AG09309 (cell line): ENCODE measurements at places on chromosomes 3 and 15.

GRCh38 chr3:40580494-40581091, 55.8 kb downstream of the ZNF621 start:
- DNase-seq: no peak

- peak; percentile 29 for DNase-seq
These were observed 68.8 kb downstream of the DNAJC13 start for GRCh38 chr3:132486099-132486498.

- no peak for DNase-seq
These were observed 118.0 kb upstream of the C3orf80 start for GRCh38 chr3:160106905-160107861.

GRCh38 chr3:49901366-49902339, 2.0 kb downstream of the MST1R start:
- DNase-seq: no peak

GRCh38 chr3:122873741-122874515, 79.1 kb downstream of the SLC49A4 start:
- no peak for DNase-seq

DNA sequence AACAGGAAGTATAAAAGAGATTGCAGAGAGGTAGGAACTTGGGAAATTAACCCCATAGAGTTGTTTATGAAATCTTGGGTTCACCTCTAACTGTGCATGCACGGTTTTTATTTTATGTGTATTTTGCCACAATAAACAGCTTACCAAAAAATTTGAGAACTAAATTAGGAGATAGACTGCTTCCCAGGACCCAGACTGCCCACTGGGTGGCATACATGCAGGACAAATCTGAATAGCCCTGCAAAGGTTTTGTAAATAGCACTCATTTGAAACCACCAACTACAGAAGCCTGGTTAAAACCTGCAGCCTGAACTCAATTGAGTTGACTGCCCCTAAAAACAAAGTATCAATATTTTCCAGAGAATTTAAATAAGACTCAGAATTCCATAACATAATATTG, 96.4 kb upstream of the SLCO2A1 start:
- no peak for DNase-seq

DNA sequence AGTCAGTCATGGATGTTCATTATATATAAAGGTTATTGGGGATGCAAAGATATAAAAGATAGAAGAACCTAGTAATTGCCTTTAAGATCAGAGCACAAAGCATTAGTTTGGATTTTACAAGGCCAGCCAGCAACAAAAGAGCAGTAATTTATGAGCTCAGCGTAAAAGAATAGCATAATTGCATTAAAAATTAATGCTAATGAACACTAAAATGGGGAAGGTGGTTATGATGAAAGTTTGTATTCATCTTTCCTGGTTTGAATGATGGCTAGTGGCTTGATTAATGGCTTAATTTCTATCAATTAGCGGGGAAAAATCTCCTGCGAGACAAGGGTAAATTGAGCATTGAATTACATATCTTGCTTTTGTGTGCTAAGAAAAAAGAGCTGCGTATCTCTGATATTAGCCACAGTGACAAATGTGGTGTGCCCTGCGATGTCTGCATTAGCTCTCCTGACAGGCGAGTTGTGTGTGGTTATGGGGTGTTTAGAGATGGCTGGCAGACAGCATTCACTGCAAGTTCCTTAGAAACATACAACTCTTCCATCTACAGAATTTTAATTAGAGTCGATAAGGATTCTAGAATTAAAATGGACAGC, 42.8 kb upstream of the MLF1 start:
- DNase-seq: no peak

DNA sequence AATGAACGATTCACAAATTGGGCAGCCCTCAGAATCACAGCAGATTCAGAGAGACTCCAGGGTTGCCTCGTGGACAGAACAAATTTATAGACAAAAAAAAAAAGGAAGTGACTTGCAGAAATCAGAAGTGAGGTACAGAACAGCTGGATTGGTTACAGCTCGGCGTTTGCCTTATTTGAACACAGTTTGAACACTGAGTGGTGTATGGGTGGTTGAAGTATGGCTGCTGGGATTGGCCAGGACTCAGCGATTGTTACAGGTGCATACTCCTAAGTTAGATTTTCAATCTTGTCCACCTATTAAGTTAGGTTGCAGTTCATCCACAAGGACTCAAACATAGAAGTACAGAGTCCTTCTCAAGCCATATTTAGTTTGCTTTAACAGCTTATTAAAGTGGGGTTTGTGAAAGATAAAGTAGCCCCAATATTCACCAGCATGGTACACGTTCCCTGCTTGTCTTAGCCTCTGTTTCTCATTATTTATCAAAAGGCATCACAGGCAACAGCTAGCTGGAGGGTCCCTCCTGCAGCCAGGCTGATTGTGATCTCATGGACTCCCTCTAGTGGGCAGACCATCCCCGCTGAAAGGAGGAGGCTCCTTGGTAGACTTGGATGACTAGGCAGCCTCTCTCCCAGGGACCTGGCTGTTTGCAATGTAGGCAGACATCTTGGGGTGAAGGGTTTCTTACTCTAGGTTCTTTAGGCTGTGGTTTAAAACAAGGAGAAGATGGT, 17.6 kb upstream of the ALDH1L1 start:
- DNase-seq: no peak
